Naive thymus-derived CD4-positive, alpha-beta T cell (primary cell): ENCODE measurements at places on chromosomes 11 and 22. TPM values are rescaled to one million over a fixed set of nuclear protein-coding genes. Genes with fewer than 3 reads are reported as not detected.
A peak's percentile ranks its signal among the peaks of the same experiment; 100 is the strongest.

Gene CHADL
- total RNA-seq: 0.94 TPM

- no peak for DNase-seq
Observed at GRCh38 chr22:22827187-22827939, 60.3 kb upstream of the IGLL5 start.

Gene LARGE2
- total RNA-seq: 4.5 TPM

- no peak for DNase-seq
Observed at GRCh38 chr22:29830585-29830984, 7.5 kb downstream of the ASCC2 start.

Gene ACCS
- total RNA-seq: 79.2 TPM

GRCh38 chr11:73931039-73931645 is 19.7 kb upstream of the DNAJB13 start:
- no peak for DNase-seq

DNA sequence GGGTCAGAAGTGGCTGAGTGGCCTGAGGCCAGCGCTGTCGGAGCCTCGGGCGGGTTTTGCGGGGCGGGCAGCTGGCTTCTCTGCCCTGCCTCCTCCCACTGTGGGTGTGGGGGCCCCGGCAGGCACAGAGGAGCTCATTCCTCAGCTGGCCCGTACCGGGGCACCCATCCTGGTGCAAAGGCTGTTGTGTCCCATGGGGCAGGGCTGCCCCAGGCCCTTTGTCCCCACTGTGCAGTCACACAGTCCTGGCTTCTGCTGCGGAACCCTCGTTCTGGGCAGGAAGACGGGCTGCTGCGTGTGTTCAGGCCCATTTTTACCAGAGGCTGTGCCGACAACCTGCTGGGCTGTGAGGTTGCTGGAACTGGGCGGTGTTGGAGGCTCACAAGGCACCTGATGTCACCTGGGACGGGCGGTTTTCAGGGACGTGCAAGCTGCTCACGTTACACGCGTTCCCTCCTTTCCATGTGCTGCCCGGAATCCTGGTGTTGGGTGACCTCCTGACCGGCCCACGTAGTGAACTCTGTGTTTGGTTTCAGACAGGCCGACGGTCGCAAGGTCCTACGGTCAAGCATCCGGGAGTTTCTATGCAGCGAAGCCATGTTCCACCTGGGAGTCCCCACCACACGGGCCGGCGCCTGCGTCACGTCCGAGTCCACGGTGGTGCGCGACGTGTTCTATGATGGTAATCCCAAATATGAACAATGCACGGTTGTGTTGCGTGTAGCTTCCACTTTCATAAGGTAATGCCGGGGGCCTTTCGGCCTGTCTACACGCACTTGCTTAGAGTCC is 5.2 kb downstream of the SELENOO start:
- no peak for DNase-seq

DNA sequence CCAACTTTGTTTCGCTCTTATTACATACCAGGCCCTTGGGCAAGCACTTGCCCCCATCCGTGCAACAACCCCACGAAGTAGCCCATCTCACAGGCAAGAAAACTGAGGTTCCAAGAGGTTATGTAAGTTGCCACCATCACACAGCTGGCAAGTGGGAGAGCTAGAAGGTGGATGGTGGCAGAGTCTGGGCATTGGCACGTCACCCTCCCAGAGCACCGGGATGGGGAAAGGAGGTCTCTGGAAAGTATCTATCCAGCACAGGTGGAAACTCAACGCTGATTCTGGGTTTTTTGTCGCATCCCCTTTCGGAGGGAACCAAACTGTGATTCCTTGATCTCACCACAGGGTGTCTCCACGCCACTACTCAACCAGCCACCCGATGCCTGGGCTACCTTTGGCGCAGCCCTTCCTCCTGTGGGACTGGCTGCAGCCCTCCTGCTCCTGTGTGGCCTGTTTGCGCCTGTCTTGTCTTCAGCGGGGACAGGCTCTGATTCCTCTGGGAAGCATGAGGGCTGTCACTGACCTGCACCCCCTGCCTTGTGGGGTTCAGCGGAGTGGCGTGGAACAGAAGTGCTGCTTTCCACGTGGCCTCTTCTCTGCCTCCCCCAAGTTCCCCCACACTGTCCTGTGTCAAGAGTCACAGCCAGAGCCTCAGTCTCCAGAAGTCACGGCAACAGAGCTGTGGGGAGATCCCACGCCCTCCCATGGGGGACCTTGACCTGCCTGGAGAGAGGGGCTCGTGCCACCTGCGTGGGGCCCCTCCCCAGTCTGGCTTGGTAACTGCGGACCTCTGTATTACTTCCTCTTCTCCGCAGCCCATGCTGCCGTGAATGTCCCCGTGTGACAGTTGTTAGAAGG is 34.4 kb upstream of the TRIM29 start:
- DNase-seq: peak; percentile 34

Gene CPT1A
- 20.5 TPM for total RNA-seq

GRCh38 chr11:17991783-17992433 is 20.9 kb downstream of the SERGEF start:
- peak; percentile 50 for DNase-seq

DNA sequence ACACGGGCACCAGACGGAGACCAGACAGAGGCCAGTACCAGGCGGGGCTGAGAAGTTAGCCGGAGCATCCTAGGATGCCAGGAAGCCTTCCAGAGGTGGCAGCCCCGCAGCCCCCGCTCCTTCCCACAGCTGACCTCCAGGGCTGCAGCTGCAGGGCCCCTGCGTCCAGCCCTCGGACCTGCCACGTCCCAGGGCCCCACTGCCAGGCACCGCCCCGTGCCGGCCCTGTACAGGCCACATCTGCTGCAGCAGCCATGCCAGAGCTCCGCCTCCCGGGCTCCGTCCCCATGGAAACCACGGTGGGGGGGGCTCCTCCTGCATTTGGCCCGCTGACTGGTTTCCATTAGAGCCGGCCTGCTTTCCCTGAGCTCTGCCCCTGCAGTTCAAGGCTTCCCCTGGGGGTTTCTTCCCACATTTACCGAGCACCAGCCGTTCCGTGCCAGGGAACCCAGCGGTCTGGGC is 62.5 kb upstream of the PPARA start:
- no peak for DNase-seq

DNA sequence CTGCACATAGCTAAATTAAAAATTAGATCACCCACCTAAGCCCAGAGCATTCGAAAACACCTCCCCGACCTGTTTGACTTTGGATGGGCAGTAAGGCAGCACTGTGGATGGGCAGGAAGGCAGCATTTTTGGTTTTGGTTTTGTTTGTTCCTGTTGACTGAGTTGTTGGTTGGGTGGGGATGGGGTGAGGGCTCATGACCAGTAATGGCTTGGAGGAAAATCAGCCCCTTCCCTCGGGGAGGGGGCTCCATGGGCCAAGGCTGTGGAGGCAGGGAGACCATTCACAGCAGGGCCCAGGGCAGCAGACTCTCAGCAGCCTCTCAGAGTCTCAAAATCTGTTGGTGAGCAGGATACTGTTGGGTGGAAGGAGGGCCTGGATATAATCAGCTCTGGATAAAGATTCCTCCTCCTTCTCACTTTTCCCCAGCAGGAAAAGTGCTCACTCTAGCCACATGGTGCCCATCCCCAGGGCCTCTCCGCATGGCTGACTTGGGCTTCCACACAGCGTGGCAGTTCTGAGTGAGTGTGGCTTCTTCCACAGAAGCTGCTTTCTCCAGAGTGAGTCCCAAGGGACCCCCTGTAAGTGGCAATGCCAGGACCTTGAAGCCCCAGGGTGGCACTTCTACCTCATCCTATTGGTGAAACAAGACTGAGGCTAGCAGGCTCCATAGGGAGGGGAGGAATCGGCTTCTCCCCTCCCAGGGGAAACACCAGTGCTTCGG is 1491.2 kb downstream of the BRD1 start:
- no peak for DNase-seq

GRCh38 chr11:125371431-125371935 is 124.6 kb downstream of the FEZ1 start:
- DNase-seq: no peak

DNA sequence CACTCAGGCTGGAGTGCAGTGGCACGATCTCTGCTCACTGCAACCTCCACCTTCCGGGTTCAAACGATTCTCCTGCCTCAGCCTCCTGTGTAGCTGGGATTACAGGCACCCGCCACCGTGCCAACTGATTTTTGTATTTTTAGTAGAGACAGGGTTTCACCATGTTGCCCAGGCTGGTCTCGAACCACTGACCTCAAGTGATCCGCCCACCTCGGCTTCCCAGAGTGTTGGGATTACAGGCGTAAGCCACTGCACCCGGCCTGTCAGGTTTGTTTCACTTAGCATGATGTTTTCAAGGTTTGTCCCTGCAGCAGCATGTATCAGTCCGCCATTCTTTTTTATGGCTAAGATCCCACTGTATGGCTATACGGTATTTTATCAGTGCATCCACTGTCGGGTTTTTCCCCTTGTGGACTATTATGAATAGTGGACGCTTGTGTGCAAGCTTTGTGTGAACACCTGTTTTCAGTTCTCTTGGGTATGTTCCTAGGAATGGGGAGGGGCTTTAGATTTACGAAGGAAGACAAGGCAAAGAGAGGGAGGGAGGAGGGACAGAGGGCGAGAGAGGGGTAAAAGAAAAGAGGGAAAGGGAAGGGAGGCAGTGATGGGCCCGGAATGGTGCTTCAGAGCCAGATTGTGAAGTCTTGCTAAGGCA is 13.9 kb upstream of the CDC42EP2 start:
- DNase-seq: no peak

GRCh38 chr11:64713781-64714363 is 9.1 kb downstream of the NRXN2 start:
- DNase-seq: no peak

Gene OR8G1
- total RNA-seq: not detected in 2 replicates

Gene OR52A1
- not detected for total RNA-seq

Gene UPB1
- total RNA-seq: 3.4 TPM

Gene SLC25A1
- 34.0 TPM for total RNA-seq

Gene CREB3L1
- not detected for total RNA-seq

DNA sequence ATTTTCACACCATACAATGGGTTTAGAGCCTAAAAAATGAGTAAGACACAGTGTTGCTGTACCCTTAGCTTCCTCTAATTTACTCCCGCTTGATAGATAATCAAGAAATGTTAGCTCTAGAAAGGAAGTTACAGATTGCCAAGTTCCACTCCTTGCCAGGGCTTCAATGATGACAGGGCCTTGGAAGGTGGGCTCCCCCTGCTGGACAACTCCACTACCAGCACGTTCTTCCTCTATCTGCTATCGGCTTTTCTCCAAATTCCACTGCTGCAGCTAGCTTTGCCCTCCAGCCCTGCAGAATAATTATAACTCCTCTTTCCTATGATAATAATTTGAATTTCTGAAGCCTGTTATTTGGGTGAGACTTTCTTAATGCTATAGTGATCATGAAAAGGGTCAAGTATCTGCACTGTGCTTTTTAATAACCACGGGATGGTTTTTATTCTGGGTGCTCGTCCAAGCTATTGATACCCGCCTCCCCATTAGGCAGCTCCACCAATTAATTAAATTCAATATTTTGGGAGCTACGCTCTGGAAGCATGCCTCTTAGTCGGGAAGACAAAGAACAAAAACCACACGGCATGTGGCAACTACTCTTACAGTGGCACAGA is 9.0 kb downstream of the SYN3 start:
- DNase-seq: peak; percentile 49

DNA sequence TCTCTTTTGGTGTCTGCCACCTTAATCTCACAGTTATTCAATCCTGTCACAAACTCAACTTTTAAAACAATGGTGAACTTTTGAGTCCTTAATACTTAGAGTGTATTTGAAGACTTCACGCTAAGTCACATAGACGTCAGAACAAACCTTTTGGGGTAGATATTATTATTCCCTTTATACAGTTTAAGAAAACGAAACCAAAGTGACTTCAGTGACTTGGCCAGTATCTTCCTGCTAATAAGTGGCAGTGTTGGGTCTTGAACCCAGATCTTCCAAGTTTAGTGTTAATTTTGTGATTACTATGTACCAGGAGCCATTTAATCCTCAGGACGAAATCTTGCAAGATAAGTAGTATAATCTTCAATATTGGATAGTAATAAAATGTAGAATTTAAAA is 691 bp downstream of the CEP295 start:
- DNase-seq: no peak

DNA sequence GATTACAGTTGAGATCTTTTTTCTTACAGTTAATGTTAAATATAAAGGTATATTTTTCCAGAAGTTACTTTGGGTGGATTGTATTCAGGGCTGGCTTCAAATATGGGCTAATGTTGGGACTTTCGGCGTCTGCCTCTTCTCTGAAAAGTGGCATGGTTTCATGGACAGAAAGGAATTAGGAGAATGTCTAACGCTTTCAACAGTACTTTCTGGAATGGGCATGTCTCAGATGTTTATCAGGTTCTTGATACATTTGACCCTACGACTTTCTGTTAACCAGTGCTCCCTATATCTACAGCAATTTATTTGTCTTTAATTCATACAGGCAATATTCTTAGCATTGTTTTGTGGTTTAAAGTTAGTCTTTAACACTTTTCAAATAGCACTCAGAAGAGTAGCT is 33.7 kb downstream of the ZC3H12C start:
- no peak for DNase-seq

DNA sequence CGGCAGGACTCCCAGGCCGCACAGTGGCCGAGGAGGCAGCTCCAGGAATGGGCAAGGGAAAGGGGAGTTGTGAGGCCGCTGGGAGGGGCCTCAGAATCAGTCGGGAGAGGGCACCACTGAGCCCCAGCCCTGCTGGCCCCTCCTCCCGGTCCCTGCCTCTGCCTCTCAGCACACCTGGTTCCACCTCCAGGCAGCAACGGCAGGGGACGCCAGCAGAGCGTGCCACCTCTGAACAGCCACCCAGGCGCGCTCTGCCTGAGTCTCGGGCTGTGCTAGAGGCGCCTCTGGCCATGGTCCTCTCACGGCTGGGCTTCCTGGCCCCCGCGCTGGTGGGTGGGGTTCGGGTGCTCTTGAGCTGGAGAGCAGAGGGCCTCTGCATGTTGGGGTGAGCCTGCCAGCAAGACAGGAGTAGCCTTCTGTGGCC is 33.0 kb downstream of the MOB2 start:
- DNase-seq: peak; percentile 34

DNA sequence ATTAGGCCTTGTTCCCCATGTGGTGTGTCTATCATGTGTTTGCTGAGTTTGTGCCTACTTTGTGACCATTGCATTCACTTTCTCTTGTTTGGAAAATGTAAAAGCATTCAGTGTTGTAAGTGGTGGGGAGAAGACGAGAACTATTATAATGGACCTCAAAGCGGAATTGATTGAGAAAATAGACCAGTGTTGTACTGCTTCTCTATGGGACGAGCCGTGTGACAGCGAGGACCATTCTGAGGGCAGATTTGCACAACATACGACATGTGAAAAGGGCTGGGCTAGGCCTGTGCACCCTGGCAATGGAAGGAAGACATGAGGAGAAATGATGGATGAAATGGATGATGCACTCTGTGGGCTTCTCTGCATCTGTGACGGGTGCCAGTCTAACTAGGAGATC is 233.5 kb downstream of the DSCAML1 start:
- no peak for DNase-seq

GRCh38 chr11:70713086-70713835 is 314.9 kb downstream of the CTTN start:
- no peak for DNase-seq

Gene SAA2
- total RNA-seq: not detected

Gene SOX10
- total RNA-seq: not detected

GRCh38 chr22:48751539-48752437 is 1075.9 kb downstream of the BRD1 start:
- no peak for DNase-seq

Gene OR2AT4
- total RNA-seq: not detected
